Upper lobe of right lung (tissue), 1 donor: ENCODE measurements at places on chromosomes 5 and 9.
A peak's percentile ranks its signal among the peaks of the same experiment; 100 is the strongest.

GRCh38 chr5:81879936-81880335 lies 91.9 kb upstream of the ATG10 start:
- no peak for DNase-seq

GRCh38 chr9:35834260-35835215 lies 5.5 kb downstream of the TMEM8B start:
- DNase-seq: no peak

DNA sequence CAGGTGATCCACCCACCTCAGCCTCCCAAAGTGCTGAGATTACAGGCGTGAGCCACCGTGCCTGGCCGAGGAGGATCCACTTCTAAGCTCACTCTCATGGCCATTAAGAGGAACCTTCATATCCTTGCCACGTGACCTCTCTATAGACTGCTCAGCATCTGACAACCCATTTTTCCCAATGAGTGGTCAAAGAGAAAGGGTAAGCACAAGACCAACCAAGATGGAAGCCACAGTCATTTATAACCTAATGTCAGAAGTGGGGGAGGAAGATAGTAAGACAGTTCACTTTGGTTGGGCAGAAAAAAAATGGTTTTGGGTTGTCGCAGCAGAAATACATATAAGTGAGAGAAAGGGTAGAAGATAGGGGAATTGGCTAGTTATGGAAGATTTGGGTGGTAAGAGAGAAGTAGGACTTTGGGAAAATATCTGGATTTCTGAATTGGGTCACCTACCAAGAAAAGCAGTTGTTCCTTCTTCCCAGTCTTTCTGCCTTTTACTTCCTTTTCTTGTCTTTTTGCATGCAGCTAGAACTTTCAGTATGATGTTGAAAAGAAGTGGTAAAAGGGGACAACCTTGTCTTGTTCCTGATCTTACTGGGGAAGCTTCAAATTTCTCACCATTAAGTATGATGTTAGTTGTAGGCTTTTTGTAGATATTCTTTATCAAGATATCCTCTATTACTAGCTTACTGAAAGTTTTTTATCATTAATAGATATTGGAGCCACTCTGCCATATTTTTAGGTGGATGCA lies 15.6 kb downstream of the SNX2 start:
- no peak for DNase-seq

GRCh38 chr5:121086671-121087070 lies 622.6 kb downstream of the PRR16 start:
- DNase-seq: no peak

GRCh38 chr5:1754531-1755220 lies 45.0 kb downstream of the MRPL36 start:
- peak; percentile 47 for DNase-seq

- DNase-seq: no peak
Measured at GRCh38 chr9:38243993-38244392, 148.5 kb upstream of the ALDH1B1 start.

DNA sequence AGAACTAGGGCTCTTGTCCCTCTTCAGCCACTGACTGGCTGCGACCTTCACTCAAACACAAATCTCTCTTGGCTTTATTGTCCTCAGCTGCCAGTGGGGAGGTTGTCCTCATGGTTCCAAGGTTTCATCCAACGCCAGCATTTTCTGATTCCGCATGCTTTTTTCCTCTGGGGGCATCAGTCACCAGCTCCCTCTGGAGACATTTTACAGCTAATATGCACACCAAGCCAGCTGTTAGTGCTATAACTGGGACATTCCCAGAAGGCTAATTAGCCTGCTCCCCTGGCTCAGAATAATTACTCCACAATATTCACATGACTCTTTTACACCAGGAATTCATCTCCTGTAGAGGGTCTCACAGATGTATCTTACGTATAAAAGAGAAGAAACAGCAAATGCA lies 193.6 kb upstream of the ANKRD55 start:
- DNase-seq: no peak

GRCh38 chr5:137923856-137924255 lies 34.6 kb downstream of the PKD2L2 start:
- DNase-seq: no peak

DNA sequence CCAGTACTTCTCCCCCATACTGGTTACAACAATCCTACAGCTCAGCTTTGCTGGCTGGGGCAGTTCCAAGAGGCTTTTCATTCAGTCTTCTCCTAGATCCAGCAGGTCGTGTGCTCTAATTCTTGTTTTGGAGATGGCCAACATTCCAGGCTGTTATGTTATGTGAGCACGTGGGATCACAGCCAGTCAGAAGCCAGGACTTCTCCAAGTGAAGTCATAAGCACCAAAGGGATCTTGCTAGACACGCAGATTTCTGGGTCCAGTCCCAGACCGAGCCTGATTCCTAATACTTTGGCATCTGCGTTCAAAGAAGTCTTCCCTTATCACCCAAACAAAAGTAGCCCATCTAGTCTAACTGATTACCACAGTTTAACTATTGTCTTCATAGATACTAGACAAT lies 1.4 kb upstream of the LARP1 start:
- no peak for DNase-seq

- DNase-seq: no peak
Measured at GRCh38 chr5:119913425-119913824, 284.1 kb downstream of the FAM170A start.

DNA sequence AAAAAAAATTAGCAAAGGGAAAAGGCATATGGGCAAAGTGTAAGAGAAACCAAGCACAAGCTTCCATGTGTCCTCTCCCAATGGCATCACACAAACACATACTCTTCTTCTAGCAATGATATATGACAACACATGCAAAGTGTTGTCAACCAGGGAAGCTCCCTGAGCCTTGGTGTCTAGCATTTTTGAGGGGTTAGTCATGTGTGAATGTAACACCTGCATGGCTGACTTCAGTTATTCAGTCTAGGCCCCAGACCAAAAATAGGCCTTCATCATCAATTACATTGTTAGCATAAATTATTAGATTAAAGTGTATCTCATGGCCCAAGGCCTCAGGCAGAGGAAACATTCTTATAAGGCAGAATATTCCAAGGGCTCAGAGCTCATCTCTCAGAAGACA lies 450.0 kb downstream of the TLE1 start:
- no peak for DNase-seq

DNA sequence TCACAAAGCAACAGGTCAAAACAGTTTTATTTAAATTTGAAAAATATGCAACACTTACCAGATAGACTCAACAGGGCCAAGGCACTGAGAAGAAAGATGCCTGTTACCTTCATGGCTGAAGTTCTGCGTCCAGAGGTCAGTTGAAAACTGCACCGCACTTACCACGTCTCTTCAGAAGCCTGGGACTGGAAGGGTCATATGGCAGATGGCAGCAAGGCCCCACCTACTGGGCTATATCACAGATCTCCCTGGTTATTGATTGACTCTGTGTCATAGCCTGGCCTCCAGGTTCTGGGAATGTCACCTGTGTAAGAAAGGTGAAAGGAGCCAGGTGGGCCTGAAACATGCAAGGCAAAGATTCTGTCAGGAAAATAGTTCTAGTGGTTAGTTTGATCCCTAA lies at the start of gene SPINK1:
TSS of gene SPINK1 (minus strand) at position 207 of the 400 bp plus-strand sequence. CDS start at position 113, 94 bp downstream.
- DNase-seq: no peak

DNA sequence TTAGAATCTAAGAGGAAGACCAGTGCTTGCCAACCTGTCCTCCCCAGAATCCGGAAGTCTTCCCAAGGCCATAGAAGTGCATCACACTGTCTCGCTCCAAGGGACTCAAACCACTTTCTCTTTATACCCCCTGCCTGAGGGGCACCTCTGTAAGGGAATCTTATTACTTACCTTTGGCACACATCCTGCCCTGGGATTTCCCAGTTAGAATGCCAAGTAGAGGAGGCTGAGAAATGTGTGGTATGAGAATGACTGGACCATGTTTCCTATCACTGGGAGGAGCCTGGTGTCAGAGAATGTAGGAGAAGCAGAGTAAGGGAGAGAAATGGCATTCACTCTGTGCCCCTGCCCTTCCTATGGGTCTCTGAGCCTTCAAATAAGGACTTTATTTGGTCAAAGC lies 85.8 kb downstream of the AOPEP start:
- DNase-seq: no peak

DNA sequence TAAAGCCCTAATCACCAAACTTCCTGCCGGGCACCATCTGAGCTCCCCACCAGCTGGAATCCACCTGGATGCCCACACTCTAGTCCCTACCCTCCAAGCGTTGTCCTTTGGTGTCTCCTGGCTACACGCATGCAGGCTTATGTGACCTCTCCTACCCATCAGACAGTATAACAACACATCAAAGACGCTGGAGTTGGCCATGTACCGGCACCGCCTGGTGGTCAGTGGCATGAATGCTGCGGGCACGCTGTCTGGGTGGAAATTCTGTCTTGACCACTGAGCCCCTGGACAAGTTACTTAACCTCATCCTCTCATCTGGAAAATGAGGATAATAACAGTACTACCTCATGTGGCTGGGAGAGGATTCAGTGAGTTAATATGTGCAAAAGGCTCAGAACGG lies 23.4 kb upstream of the CORO2A start:
- DNase-seq: no peak

GRCh38 chr9:109132567-109133021 lies 12.8 kb upstream of the TMEM245 start:
- no peak for DNase-seq

GRCh38 chr5:107104040-107104995 lies 566.4 kb downstream of the EFNA5 start:
- no peak for DNase-seq

- DNase-seq: no peak
Measured at GRCh38 chr9:12723409-12724028, 30.3 kb downstream of the TYRP1 start.

DNA sequence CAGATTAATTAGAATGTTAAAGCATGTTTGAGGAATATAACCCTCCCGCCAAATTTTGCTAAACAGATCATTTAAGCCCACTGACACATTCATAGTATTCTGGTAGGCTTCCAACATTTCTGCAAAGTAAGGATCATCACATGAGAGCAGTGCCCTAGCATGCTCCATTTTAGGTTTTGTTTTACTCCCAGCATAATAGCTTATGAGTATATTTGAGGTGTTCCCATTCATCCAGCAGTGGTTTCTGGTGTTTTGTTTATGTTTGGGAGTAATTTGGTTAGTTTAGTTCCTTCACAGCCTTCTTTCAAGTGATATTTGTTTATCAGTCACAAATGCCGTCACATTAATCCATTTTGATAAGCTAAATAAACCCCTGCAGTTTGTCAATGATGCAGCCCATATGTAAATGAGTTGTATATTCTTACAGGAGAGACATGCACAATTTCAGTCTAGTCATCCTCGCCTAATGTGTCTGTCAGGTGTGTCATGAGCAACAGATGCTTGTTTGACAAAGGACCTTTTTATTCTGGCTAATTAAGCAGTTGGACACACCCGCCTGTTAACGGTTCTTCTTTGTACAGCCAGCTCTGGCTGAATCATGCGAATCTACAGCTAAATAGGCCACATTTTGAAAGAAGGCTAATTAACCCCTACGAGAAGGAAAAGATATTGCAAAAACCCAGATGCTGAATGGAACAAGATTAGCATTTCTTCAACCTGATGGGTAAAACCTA lies 124.4 kb downstream of the RFX3 start:
- DNase-seq: no peak

GRCh38 chr9:126380447-126380846 lies 53.8 kb downstream of the MVB12B start:
- DNase-seq: no peak

GRCh38 chr5:67063791-67064190 lies 132.8 kb downstream of the CD180 start:
- DNase-seq: no peak
